Left renal pelvis (tissue), 4 donors: ENCODE measurements at places on chromosomes 2 and 18. TPM values are rescaled to one million over a fixed set of nuclear protein-coding genes. Genes with fewer than 3 reads are reported as not detected.

Gene DCDC2C
- polyA plus RNA-seq: 0.32 TPM

Gene GPR45
- 0.26 TPM for polyA plus RNA-seq

Gene NDUFAF7
- 30.2 TPM for polyA plus RNA-seq

Gene ELP2
- polyA plus RNA-seq: 111 TPM

Gene NDC80
- 24.9 TPM for polyA plus RNA-seq

- DNase-seq: no peak
Observed at GRCh38 chr2:54384301-54385203, 71.6 kb upstream of the SPTBN1 start.

GRCh38 chr2:27019931-27020855 is 12.6 kb upstream of the TMEM214 start:
- DNase-seq: no peak

GRCh38 chr2:233021771-233022170 is 8.7 kb upstream of the NGEF start:
- DNase-seq: no peak
